G401 (cell line): ENCODE measurements at places on chromosomes 5 and 9. TPM values are rescaled to one million over a fixed set of nuclear protein-coding genes. Genes with fewer than 3 reads are reported as not detected.

SOHLH1 gene
- total RNA-seq, result not detected in 2 replicates

CDX1 gene
- total RNA-seq, result not detected in 2 replicates

AQP7 gene
- 0.17 TPM in 1 of 2 replicates, not detected in the other for total RNA-seq

SLC6A19 gene
- total RNA-seq, result 0.37 and 1.0 TPM in 2 replicates

F2R gene
- total RNA-seq, result 160 and 221 TPM in 2 replicates

KCNN2 gene
- total RNA-seq, result not detected in 2 replicates
